Spinal cord (tissue), 10 donors: ENCODE measurements at places on chromosomes 1 and 21. TPM values are rescaled to one million over a fixed set of nuclear protein-coding genes. Genes with fewer than 3 reads are reported as not detected.

- DNase-seq = no peak
Observed at GRCh38 chr21:42694751-42695696, 41.6 kb downstream of the PDE9A start.

DNA sequence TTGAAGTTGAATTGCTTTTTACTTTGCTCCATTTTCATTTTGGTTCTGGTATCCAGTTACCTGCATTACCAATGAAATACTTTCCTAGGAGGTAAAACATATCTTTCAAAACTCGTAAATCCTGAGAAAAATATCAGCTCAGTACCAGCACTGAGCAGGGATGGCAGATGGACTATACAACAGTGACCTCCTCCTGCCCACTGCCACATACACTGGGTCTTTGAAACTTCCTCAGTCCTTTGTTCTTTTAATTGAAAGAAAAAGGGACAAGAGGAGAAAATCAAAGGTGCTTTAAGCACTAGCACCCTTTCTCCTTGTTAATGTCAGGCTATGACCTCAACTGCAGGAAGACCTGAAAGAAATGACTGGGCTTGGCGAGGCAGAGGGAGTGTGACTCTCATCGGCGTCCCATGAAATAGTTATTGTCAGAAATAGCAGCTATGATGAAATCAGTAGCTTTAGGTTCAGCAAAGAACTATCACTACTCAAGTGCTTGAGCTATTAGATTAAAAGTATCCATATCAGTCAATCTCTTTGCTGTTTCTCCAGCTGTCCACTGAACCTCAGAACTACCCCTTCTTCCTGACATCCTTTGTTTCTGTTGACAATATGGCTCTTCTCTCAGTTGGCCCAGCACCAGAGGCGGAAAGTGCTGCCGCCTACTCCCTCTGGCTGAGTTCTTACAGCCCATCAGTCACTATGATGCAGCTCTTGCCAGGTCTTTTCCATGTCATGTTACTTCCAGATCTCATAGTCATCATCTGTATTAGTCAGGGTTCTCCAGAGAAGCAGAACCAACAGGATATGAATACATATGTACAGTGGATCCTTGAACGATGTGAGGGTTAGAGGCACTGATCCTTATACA is 207.0 kb upstream of the MAP1LC3C start:
- DNase-seq = no peak

DNA sequence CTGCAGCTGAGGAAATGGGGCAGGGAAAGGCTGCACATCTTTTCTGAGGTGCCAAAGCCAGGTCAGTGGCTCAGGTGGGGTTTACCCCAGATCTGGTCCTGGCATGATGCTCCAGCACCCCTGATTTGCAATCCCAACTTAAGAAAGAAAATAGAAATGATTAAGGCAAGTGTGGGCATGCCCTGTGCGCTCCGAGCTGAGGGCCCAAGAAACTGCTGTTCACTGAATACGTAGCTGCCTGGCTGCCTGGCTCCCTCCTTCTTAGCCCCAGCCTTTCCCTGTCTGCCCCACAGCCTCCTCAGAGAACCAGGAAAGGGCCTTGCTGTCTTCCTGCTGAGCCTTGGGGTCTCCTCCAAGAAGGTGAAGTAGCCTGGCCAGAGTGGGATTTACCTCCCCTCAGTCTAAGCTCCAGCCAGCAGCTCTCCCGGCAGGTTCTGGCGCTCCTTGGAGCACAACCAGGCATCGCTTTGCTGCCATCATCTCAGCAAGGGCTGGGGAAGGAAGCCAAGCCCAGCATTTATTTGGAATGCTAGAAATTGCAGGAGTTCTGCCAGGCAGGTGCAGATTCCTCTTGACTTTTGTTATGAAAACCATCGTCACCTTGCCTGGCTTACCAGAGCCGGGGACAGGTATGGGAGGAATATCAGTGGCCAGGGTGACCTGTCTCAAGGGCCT is 51.3 kb upstream of the SELENON start:
- DNase-seq = no peak

GRCh38 chr1:168714012-168714411 is 15.0 kb downstream of the DPT start:
- DNase-seq = no peak

DNA sequence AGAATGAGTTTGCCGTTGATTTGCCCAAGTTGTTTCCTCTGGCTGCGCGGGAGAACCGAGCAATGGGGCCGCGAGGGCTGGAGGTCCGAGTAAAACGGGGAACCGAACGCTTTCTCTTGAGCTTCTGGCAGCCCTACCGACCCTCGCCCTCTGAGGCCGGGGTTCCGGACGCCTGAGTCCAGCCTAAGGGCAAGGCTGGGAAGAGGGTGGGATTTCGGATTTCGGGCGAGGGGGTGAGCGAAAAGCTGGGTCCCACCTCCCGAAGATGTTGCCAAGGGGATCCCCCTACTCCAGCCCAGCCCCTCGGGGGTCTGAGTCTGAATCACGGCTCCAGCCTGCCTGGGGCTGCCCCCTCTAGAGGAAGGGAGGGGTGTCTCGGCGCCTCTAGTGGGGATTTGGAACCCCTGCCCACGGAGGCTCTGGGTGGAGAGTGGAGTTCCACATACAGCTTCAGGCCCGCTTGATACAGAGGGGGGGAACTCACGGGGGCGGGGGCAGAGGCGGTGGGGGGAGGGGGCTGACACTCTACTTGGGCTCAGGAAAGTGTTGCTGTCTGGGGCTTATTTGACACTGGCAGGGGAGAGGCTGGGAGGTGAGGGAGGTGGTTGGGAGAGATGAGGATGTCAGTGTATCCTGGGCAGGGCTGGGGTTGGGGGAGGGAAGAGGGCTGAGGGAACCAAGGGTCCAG is 617 bp downstream of the KIRREL1 start:
- no peak for DNase-seq

DNA sequence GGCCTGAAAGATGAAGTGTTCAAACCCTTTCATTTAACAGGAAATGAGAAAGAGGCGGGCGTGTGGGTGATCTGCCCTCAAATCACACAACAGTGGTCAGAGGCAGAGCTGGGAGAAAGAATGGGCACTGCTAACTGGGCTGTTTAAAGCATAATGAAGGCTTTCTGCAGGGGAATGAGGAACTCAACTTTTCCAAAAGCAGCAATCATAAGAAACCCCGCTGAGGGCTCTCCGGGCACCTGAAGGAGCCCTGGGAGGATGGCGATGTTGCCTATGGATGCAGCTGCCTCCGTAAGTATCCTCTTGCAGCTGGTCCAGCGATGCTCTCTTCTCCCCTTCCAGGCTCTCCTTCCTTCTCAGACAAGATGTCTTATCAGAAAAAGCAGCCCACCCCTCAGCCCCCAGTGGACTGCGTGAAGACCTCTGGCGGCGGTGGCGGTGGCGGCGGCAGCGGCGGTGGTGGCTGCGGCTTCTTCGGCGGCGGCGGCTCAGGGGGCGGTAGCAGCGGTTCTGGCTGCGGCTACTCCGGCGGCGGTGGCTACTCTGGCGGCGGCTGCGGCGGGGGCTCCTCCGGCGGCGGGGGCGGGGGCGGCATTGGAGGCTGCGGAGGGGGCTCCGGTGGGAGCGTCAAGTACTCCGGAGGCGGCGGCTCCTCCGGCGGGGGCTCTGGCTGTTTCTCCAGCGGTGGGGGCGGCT is 1.2 kb downstream of the LORICRIN start:
- peak; percentile 80 for DNase-seq

GRCh38 chr1:171902527-171902926 is 61.2 kb downstream of the DNM3 start:
- DNase-seq = no peak

DNA sequence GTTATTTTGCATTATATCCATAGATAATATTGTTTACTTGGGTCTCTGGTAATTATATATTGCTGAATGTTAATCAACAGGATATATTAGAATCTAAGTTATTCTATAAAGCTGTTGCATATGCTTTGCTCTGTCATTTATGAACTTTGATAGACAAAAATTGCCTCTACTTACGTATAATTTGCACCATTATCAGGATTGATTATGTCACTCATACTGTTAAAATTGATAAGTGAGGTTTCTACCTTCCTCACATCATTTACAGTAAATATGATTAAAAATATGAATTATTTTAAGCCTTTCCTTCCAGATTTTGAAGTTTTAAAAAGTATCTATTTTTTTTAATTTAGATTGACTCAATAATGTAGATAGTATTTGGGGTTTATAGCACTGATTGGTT is 1540.4 kb upstream of the PRMT6 start:
- no peak for DNase-seq

- no peak for DNase-seq
Observed at GRCh38 chr1:188660572-188660971, 1817.1 kb downstream of the BRINP3 start.

GRCh38 chr1:182890927-182891610 is 51.9 kb downstream of the DHX9 start:
- no peak for DNase-seq

DNA sequence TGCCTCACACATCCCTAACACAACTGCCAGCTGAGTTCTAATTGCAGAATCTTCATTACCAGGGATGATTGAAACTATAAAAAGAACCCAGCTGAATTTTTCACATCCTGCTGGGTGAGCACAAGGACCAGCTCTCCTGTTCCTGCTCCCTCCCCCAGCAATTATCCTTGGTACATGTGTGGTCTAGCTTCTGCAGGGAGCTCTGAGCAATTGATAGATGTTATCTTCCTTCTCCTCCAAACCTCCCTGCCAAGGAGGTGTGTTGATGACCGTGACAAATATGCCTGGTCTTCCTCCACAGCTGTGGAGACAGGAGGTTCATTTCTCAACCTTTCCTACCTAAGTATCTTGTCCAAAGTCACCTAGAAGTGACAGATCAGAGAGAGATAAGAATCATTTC is 65.3 kb upstream of the MAN1A2 start:
- no peak for DNase-seq

- no peak for DNase-seq
Observed at GRCh38 chr1:223233019-223233409, 90.0 kb upstream of the TLR5 start.

DNA sequence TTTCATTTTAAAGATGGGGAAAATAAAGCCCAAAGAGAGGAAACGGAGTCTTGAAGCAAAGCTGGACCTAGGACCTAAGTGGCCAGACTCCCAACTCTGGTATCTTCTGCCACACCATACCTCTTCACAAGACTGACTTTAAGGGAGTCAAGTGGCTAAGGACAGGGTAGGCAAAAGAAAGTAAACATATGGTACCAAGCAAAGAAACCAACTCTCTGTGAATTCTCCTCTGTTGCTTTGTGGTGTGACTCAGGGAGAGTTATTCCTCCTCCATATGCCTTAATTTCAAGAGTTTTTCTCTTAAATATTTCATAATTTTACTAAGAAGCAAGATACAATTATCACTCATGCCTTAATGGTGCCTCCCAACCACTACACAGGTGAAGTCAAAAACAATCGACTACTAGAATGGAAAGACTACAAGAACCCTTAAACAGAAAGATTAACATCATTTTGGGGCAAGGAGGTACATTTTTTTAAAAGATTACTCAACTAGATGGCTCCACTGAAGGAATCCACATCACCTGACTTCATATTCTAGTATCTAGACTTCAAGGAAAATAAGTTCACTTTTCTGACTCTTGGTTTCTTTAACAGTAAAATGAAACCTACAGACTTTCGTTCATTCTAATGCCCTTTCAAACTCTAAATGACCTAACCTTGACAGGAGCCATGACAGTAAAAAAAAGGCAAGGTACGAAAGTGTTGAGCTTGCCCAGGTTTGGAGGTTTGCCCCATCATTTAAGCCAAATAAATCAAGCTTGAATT is 44.2 kb downstream of the LUZP1 start:
- no peak for DNase-seq

DNA sequence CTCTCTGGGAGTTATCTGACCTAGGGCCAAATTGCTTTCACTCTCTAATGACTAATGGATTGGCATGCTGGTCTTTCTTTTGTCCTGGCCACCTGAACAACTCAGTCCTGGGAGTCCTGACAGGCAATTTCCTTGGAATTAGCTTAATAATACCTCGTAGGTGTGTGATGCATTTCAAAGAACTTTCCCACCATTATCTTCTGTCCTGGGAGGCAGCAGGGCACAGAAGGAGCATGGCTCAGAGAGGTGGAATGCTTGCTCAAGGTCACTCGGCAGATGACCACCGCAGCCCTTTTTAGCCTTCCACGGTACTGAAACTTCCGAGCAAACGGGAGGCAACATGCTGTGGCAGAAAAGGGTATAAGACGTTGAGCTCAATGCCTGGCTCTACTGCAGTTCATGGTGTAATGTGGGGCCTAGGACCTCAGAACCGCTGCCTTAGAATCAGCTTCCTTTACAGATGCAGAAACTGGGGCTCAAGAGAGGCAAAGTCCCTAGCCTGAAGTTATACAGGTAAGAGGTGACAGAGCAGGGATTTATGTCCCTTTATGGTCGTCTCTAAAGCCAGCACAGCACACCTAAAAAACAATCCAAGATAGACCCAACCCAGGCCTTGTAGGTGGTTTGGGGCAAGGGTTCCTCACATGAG is 3.2 kb downstream of the ID3 start:
- peak; percentile 41 for DNase-seq

GRCh38 chr1:11157867-11158266 is 31.3 kb upstream of the ANGPTL7 start:
- DNase-seq = no peak

- no peak for DNase-seq
Observed at GRCh38 chr1:207097871-207098324, 6.1 kb upstream of the C4BPA start.

- no peak for DNase-seq
Observed at GRCh38 chr1:153525088-153525728, 10.6 kb downstream of the S100A6 start.

- DNase-seq = no peak
Observed at GRCh38 chr1:110856410-110856809, 16.5 kb upstream of the CD53 start.

GRCh38 chr1:236810018-236810417 is 14.9 kb downstream of the MTR start:
- no peak for DNase-seq

- DNase-seq = no peak
Observed at GRCh38 chr1:41830726-41831125, 88.0 kb downstream of the HIVEP3 start.

BTBD8 gene
- 56.1 TPM for total RNA-seq

PTGS2 gene
- total RNA-seq = 4.3 TPM

RAB7B gene
- total RNA-seq = 5.4 TPM

CD48 gene
- total RNA-seq = 1.1 TPM
